ENCODE measurements at places on chromosomes 13 and 19.

- DNase-seq, result no peak
These were observed 5.2 kb downstream of the AKT2 start for GRCh38 chr19:40279761-40280607.

DNA sequence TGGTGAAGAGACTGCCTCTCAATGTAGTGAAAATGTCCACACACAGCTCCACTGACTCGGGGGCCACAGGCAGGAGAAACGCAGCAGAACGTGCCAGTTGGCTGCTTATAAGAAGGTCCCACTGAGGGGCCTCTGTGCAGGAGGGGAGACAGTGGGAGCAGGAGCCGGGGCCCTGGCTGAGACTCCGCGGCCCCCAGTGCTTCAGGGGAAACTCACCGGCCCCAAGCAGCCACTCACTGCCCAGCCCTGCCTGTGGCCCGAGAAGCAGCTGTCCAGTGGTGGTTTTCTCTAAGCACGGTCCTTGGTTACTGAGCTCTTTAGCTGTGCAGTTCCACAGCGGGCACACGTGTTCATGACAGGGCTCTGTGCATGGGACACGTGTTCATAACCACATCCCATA lies 91.9 kb upstream of the MCF2L start:
- DNase-seq, result no peak

DNA sequence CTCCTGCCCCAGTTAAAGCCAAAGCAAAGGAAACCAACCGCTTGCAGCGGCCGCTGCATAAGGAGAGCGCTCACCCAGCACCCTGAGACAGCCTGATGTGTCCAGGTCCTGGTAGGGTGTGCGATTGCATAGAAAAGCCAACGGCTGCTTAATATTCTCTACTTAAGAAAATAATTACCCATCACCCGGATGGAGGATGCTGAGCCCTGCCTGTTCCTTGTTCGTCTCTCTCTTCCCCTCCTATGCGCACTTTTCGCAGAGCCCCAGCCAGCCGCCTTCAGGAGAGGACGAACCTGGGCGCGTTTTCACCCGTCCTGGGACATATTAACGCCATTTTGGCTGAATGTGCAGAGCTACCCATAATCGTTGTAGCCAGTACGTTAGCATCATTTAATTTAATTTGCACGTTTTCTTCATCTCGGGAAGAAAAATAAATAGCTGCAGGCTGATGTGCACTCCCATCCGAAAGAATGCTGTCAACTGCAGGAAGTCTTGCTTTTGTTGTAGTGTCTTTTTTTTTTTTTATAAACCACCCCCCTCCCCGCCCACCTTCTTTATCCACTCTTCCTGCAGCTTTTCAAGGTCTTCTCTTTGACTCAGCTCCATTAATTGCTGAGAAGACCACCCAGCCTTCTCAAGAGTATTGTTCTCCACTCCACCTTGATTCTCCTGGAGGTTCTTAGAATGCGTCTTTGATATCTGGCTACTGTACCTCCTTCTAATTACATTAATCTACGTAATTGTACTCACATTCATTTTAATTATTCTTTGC lies 214.5 kb downstream of the TEX29 start:
- DNase-seq, result no peak

GRCh38 chr13:43021926-43022670 lies 1.3 kb upstream of the DNAJC15 start:
- DNase-seq, result no peak

DNA sequence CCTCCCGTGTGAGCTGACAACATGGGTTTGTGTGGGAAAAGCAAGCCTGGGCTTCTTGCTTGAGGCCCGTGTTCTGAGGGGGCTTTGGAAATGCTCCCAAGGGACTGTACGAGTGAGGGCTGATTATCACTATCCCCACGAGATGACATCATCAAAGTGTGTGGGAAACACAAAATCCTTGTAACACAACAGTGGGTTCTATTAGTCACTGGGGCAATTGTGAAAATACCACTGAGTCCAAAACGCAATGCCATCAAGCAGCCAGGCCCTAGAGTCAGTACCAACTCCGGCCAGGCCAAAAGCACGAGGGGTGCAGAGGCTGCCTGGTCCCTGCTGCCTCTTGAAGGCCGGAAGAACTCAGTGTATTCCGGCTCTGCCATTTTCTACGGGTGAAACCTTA lies 29.6 kb downstream of the CAPS start:
- DNase-seq, result no peak

DNA sequence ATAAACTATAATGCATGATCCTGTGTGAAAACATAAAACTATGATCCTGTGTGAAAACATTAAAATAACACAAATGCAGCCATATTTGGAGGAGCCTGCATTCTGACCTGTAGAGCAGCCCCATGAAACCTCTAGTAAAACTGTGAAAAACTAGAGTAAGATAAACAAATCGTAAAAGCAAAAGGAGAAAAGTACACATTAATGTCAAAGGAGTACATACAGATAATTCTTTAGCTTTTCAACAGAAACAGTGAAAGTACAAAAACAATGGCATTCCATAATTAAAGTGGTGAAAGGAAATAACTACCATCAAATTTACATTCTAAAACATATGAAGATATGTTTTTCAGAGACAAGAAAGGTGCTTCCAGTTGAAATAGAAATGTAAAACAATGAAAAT lies 1267.2 kb downstream of the SLITRK1 start:
- no peak for DNase-seq

- no peak for DNase-seq
These were observed 28.3 kb downstream of the ZNF507 start for GRCh38 chr19:32373585-32374295.

- DNase-seq, result no peak
These were observed 346.5 kb downstream of the ZNF536 start for GRCh38 chr19:30718707-30719106.

- DNase-seq, result no peak
These were observed 10.3 kb upstream of the ERVK3-1 start for GRCh38 chr19:58294743-58295374.

- DNase-seq, result no peak
These were observed 25.9 kb downstream of the COMP start for GRCh38 chr19:18765224-18765623.

DNA sequence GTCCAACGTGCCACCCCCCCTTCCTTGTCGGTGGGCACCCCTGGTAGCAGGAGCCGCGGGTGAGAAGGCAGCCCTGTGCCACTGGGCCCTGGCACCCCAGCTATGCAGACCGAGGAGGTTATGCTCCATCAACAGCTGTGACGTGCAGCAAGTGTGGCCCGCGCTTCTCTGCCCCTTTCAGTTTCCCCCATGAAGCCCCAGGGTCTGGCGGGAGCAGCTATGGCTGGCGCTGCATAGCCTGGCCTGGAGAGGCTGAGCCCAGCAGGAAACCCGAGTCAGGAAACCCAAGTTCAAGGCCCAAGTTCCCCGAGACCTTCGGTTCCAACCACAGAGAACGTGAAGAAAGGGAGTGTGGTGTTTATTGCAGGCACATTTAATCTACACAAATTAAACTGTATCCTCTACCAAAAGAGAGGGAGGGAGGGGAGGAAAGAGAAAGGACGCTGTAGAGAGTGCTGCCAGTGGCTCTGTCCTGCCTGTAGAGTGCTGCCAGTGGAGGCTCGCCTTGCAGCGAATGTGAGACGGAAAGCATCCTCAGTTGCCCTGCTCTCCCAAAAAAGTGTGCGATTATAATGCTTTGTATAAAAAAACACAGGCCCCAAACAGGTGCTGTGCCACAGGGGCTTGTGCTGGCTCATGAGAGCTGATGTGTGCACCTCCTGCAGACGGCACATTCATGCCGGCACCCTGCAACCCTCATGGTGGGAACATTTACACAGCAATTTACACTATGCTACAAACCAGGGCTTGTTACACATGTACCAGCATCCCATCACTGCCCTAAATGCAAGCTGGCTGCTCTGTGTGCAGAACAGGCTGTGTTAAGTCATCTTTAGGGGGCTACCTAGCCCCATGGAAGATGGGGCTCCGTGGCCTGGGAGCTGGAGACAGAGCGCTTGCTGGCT lies 16.3 kb downstream of the POP4 start:
- no peak for DNase-seq

DNA sequence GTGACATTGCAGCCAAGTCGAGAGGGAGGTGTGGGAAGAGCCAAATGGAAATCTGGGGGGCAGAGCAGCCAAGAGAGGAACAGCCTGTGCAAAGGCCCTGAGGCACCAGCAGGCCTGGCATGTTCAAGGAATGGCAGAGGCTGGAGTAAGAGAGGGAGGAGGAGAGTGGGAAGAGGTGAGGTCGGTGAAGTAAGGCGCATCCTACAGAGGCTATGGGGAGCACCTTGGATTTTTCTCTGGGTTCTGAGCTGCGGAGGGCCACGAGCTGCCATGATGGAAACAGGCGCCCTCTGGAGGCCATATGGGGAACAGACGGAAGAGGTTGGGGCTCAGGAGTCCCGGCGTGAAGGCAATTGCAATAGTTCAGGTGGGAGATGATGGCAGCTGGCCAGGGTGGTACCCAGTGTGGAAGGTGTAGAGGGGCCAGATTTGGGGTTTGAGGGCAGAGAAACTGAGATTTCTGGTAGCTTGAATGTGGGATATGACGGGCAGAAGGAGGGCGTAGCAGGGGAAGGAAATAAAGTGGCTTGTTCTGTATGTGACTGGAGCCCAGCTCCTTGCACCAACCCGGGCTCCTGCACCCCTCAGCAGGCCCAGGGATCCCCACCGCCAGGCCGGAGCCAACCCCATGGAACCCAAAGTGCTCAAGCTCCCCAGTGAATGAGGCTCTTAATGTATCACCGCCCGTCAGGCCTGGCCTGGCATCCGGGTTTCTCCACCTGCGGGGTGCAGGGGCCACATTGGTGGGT lies 20.5 kb upstream of the STRN4 start:
- peak; percentile 54 for DNase-seq

DNA sequence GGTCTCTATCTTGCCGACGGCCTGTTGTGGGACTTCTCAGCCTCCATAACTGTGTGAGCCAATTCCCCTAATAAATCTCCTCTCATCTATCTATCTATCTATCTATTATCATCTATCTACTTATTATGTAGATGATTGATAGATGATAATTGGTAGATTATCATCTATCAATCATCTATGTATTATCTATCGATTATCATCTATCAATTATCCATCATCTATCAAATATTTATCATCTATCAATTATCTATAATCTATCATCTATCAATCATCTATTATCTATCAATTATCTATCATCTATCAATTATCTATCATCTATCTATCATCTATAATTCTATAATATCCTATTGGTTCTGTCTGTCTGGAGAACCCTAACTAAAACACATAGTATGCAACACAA lies 33.5 kb downstream of the CYSLTR2 start:
- no peak for DNase-seq

DNA sequence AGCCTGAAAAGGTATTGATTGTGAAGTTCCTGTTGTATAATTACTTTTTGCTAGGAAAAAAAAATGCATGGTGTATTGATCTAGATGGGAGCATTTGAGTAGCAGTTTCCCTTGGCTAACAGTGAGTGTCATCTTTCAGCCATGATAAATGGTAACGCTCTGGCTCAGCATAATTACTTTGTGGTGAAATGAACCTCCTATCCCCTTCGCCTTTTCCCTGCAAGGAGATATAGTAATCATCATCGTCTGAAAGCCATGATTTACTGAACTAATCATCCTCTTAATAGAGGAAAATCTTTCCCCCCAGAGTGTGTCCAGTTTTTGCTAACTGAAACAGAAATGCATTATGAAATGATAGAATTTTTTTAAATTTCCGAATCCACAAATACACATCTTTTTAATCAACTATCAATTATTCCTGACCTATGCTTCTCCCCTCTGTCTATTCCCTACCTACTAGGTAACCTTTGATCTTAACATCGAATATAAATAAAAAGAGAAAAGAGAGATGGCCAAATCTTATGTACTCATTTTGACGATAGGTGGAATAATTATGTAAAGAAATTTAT lies 88.7 kb downstream of the MAB21L1 start:
- no peak for DNase-seq

DNA sequence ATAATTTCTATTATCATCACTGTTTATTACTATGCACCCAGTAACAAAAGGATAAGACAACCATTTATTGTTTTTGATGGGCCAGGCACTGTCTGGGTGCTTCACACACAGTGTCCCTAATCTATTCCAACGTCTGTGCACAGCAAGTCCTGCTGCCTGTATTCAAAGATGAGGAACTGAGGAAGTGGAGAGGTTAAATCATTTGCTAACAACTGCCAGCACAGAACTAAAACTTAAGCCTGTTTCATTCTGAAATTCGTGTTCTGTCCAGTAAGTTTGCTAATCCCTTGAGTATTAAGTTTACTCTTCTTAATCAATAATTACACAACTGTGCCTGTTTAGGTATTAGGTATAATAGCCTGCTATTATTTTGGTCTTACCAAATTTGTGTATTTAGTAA lies 41.9 kb downstream of the TEX26 start:
- no peak for DNase-seq

DNA sequence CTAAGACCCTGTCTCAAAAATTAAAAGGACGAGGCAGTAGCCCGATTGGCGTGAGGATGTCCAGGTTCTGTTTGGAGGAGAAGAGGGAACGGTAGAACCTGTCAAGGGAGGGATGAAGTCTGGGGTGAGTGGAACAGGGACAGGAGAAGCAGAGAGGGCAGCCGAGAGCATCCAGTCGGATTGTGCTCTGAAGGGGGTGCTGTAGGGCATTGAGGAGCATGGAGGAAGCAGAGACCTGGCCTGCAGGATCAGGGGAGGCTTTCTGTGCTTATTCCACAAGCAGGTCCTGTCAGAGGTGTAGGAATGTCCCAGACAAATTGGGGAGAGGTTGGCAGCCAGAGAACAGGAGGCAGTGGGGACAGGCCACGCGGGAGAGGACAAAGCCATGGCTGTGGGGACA lies 14.1 kb downstream of the AP2A1 start:
- DNase-seq, result no peak

- DNase-seq, result no peak
These were observed 112.0 kb downstream of the TBC1D4 start for GRCh38 chr13:75369981-75370380.
